ENCODE measurements at places on chromosomes 11 and 22.

- DNase-seq = no peak
These were observed 71.4 kb upstream of the GRK3 start for GRCh38 chr22:25492841-25493734.

GRCh38 chr11:126400019-126400418, 44.5 kb downstream of the ST3GAL4 start:
- no peak for DNase-seq

GRCh38 chr22:37333724-37334460, 51.6 kb downstream of the CYTH4 start:
- no peak for DNase-seq

DNA sequence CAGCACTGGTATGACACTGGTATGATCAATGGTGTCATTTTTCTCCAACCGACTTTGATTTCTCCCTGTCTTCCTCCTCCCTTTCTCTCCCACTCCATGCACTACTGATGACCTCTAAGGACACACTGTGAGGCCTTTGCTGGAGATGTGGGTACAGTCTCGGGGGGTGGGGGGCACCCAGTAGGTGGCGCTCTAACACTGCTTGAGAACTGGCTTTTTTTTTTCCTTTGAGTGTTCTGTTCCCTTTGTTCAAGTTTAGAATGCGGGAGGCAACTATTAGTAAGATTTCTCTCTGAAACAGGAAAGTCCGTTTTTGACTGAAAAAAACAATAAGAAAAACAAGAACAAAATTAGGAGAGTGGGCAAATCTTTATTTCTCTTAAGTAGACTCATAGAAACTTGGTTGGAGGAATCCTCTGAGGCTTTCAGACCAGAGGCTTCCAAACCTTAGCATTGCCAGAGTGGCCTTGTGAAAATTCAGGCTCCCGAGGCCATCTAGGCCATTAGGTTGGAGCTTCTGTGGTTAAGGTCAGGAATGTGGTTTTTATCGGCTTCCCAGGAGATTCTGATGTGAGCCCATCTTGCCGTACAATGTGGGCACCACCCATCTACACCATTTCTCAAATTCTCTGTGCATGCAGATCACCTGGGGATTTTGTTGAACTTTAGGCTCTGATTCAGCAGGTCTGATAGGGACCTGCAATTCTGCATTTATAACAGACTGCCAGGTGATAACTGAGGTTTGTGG, 43.2 kb downstream of the PANX1 start:
- peak; percentile 46 for DNase-seq

GRCh38 chr11:65008873-65009272, 5.1 kb upstream of the ARL2 start:
- DNase-seq = no peak

DNA sequence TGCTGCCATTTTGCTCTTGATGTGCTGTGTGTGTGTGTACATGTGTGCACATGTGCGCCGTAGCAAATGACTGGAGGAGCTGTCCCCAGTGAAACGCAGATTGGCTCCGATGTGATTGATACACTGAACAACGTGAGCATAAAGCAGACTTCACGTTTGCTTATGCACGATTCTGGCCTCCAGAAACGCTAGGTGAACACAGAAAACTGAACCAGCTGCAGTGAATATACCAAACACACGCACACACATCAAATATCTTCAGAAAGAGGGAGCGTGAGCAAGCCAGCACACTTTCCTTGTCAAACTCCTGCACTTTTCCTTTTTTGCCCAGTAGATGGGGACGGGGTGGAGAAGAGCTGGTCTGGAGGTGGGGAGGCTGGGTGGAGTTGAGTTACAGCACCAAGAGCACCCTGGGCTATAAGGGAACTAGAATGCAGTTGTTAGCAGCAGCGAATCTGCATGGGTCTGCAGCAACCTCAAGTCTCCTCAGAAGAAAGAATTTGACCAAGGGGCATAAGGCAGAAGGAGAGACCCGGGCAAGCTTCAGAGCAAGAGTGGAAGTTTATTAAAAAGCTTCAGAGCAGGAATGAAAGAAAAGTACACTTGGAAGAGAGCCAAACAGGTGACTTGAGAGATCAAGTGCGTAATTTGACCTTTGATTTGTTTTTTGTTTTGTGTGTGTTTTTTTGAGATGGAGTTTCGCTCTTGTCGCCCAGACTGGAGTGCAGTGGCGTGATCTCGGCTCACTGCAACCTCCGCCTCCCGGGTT, 77.8 kb upstream of the CADM1 start:
- DNase-seq = no peak

DNA sequence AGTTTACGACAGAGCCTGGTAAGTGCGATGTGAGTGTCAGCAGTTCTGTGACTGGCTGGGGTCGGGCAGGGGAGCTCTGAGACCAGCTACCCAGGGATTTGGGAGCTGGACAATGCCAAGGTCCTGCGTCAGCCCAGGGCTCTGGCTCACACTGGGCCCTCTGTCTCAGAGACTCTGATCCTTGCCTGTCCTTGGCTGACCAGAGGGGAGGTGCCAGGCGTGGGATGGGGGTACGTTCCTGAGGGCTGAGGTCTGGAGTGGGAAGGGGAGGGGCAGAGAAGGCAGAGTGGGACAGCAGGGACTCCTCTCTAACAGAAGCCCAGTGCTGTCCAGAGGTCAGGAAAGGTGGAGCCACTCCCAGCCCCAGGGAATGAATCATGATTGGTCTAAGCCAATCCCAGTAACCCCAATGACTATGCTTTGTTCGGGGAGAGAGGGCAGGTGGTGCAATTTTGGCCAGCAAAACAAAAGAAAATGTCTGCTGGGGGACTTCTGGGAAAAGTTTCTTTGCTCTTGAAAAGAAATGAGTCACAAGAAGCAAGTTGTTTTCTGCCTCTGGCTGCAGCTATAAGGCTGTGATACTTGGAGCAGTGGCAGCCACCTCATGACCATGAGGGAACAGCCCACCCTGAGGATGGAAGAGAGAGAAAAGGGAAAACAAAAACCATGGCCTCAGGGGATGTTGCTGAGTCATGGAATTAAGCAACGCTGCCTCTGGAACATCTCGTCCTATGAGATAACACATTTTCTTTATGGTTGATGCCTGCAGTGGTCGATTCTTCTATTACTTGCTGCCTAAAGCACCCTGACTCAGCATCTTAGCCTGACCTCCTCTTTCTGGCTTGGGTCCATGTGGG, 108.3 kb downstream of the CHST1 start:
- DNase-seq = no peak

- no peak for DNase-seq
These were observed 6.8 kb upstream of the SLC22A8 start for GRCh38 chr11:63022441-63022840.

GRCh38 chr22:24325105-24325757, 54.6 kb downstream of the SPECC1L start:
- peak; percentile 78 for DNase-seq

DNA sequence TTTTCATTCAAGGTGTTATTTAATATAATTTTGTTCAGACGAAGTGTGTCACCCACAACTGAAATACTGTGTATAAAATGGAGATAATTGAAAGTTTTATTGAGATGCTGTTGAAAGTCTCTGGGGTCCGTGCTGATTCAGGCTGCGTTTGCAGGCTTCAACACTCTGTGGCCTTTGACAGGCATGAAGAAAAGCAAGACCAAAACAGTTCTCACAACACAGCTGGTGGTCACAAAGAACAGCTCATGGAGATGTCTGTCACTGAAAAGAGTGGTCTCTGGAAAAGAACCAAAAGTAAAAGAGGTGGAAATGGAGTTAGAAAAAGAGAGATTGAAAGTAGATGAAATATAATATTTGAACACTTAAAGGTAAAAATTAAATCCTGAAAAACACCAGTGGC, 9.8 kb upstream of the MPPED2 start:
- no peak for DNase-seq

Data from HL-60 (cell line).